ENCODE measurements at places on chromosomes 6 and 20. TPM values are rescaled to one million over a fixed set of nuclear protein-coding genes. Genes with fewer than 3 reads are reported as not detected.

Gene NCOA5
- 9.2 TPM for total RNA-seq

Gene CENPW
- 14.5 TPM for total RNA-seq

Gene IL17A
- not detected for total RNA-seq

Gene CABLES2
- 2.8 TPM for total RNA-seq

Gene ME1
- 25.8 TPM for total RNA-seq

Gene TINAG
- total RNA-seq = not detected

Gene ARFGEF3
- total RNA-seq = 1.7 TPM

Gene OR12D1
- not detected for total RNA-seq

Gene FHL5
- total RNA-seq = not detected

Gene TDRD6
- 0.12 TPM for total RNA-seq

Gene VNN1
- total RNA-seq = not detected

Gene C6orf15
- total RNA-seq = not detected

Gene FUCA2
- 67.4 TPM for total RNA-seq

Gene GNRH2
- not detected for total RNA-seq

Gene OR2H2
- not detected for total RNA-seq

Gene SCAF8
- 35.4 TPM for total RNA-seq

Gene FAM217A
- not detected for total RNA-seq

Gene RBBP8NL
- total RNA-seq = not detected
